ENCODE measurements at places on chromosomes 3 and 15.

DNA sequence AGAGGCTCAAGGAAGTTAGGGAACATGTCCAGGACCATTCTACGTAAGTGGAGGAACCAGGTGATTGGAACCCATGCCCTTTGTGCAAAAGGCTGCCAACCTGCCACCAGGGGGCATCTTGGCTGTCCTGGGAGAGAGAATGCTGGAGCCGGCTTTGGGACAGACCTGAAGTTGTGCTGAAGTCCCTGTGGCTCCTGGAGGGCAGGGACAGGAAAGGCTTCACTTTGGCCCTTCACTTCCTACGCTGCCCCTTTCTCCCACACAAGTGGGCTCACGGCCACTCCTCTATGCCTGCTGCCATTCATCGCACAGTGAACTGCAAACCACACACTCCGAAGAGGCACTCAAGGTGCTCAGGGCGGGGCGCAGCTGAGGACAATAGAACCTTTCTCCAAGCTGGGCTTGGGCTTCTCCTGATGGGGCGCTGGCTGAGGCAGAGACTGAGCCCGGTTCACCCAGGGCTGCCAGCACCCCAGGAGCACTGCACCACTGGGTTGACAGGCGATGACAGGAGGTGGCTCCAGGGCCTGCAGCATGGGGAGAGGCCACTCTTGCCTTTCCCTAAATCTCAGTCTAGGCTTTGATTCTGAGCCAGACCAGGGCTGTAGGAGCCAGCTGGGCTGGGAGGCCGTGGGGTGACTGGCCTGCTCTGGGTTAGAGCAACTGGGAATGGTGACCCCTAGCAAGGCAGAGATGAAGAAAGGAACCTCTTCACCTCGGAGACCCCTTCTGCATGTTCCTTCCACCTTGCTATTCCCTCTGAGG, 8.4 kb downstream of the SHF start:
- DNase-seq, result peak; percentile 55

DNA sequence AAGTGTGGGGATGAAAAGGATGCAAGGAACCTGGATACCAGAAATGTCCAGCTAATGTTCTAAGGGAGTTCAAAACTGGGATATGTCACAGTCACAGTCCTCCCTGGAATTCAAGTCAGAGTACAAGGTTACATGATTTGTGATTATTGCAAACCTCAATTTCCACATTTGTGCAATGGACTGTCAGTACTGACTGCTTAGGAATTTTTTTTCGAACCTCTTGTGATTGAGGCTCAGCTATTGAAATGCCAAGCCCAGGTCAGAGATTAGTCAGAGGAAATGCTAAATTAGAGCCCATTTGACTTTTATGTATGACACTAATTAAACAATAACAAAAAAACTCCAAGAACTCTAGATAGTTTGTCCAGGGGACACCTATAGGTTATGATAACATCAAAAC, 210.2 kb downstream of the THSD4 start:
- no peak for DNase-seq

DNA sequence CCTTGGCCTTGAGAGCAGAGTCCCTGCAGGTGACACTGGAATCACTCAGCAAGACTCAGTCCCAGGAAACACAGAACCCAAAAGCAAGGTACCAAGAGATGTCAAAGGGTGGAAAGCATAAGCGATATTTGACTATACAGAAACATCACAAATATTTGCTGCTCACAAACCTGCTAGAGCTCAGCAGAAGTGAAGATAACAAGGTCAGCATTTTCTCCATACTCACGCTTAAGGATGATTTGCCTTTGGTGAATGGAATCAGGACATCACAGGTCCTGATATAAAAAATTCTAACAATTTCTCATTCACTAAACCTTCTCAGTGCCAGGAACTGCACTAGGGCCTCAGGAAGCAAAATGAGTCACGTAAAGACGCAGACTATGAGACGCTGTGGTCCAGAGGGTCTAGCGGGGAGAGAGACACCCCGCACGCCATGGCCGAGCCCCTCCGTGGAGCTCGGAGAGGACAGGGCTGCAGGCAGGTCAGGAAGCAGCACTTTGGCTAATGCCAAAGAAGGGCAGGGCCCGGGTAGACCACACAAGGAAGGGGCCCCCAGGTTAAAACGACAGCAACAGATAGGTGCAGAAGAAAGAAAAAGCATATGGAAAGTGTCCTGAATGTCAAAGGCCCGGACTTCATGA, 10.7 kb downstream of the PCSK6 start:
- DNase-seq, result no peak

DNA sequence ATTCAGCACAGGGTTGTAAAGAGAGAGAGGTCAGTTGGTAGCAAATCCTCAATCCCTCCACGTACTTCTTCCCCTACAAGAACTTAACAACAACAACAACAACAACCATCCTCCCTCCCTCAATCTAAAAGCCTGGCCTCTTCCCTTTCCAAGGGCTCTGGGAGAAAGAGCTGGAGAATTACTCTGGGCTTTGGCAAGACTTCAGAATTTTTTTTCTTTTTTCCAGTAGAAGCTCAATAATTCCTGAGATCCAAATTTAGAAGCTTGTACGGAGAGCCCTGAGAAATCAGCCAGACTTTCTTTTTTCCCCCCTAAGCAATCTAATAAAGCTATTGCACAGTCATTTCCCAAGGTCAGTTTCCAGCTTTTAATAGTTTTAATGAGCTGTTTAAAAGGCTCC, 95.8 kb upstream of the CACNA2D3 start:
- no peak for DNase-seq

- DNase-seq, result no peak
Measured at GRCh38 chr3:111735243-111735758, 123.8 kb upstream of the PHLDB2 start.

- no peak for DNase-seq
Measured at GRCh38 chr3:26307192-26307591, 315.4 kb upstream of the LRRC3B start.

- DNase-seq, result no peak
Measured at GRCh38 chr15:59406446-59406845, 31.5 kb upstream of the FAM81A start.

DNA sequence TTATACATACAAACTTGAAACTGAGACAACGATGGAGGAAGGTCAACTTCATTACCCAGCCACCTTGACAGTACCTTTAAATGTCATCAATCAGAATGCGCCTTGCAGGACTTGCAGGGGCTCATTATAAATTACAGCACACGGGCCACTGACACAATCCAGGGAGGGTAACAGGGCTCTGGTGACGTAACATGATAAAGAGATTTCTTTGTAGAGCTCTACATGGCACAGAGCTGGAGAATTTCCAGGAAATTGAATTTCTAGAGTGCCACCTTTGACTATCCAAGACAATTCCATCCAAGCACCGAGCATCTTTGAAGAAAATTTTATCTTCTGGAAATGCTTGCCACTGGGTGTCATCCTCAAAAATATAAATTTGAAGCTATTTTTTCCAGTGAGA, 486.0 kb downstream of the FOXP1 start:
- no peak for DNase-seq

- no peak for DNase-seq
Measured at GRCh38 chr3:14156843-14157561, 21.4 kb downstream of the XPC start.

GRCh38 chr15:31525988-31526665, 199.5 kb downstream of the KLF13 start:
- DNase-seq, result no peak

GRCh38 chr3:6697722-6698121, 163.2 kb upstream of the GRM7 start:
- no peak for DNase-seq

GRCh38 chr3:135374571-135374970, 579.5 kb downstream of the EPHB1 start:
- no peak for DNase-seq

GRCh38 chr3:176087066-176087697, 1110.1 kb downstream of the TBL1XR1 start:
- DNase-seq, result no peak

GRCh38 chr3:69716119-69716518, 23.1 kb upstream of the MITF start:
- DNase-seq, result no peak

DNA sequence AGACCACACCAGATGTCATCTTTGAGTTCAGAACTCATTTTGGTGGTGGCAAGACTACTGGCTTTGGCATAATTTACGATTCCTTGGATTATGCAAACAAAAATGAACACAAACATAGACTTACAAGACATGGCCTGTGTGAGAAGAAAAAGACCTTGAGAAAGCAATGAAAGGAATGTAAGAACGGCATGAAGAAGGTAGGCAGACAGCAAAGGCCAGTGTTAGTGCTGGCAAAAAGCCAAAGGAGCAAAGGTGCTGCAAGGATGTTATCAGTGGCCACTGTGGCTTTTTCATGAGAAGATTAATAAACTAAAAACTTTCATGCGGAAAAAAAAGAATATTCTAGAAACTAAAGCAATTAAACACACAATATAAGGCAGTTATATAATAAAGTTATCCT, 21.9 kb downstream of the AAGAB start:
- no peak for DNase-seq

DNA sequence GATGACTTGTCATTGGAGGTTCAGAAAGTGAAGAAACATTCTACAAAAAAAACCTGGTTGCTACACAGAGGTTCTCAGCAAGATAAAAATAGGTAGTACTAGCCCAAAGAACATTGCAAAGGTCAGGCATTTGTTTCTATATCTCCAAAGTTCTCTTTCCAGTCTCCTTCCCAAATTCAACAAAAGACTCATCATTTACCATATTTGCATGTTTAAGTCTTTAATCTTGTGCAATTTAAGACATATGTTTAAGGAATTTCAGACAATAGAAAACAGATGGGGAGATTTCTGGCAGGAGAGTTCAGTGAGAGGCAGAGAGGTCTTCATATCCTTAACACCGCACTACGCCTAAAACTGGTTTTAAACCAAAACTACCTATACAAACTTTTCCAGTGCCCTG, 173.8 kb upstream of the THBS1 start:
- DNase-seq, result no peak

- DNase-seq, result no peak
Measured at GRCh38 chr3:149163066-149163465, 33.6 kb downstream of the HPS3 start.

- DNase-seq, result no peak
Measured at GRCh38 chr3:7340795-7341194, 479.9 kb downstream of the GRM7 start.

- no peak for DNase-seq
Measured at GRCh38 chr3:194939532-194939909, 253.8 kb downstream of the FAM43A start.

GRCh38 chr3:27985369-27986035, 255.9 kb upstream of the CMC1 start:
- DNase-seq, result no peak

GRCh38 chr3:94234177-94234788, 171.4 kb downstream of the NSUN3 start:
- no peak for DNase-seq

- DNase-seq, result no peak
Measured at GRCh38 chr15:50909010-50909317, 481 bp downstream of the AP4E1 start.

GRCh38 chr3:8607234-8608040, 37.2 kb downstream of the SSUH2 start:
- DNase-seq, result no peak

DNA sequence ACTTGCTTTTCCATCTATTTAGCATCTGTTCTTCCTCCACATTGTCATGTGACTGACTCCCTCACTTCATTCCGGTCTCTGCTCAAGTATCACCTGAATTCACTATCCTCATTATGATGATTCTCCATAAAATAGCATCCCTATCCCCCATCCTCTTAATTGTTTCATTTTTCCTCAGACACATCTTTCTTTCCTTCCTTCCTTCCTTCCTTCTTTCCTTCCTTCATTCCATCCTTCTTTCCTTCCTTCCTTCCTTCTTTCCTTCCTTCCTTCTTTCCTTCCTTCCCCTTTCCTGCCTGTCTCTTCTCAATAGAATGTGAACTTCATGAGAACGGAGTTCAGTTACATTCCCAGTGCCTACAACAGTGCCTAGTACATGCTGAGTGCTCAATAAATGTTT, 32.6 kb upstream of the MTHFS start:
- no peak for DNase-seq

DNA sequence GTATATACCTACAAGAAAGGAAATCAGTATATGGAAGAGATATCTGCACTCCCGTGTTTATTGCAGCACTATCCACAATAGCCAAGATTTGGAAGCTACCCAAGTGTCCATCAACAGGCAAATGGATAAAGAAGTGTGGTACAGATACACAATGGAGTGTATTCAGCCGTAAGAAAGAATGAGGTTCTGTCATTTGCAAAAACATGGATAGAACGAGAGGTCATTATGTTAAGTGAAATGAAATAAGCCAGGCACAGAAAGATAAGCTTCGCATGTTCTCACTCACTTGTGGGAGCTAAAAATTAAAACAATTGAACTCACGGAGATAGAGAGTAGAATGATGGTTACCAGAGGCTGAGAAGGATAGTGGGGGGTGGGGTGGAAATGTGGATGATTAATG, 53.1 kb downstream of the FAM81A start:
- no peak for DNase-seq

DNA sequence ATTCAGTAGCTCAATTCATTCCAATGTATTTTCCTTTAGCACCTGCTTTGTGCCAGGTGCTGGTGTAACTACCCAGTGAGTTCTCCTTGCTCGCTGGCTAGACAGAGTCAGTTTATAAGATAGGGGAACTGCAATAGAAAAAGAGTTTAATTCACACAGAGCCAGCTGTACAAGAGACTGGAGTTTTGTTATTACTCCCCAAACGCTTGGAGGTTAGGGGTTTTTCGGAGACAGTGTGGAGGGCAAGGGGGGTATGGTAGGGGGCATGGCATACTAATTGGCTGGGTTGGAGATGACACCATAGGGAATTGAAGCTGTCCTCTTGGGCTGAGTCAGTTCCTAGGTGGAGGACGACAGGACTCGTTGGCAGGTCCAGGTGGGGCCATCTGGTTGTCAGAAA, 5.4 kb upstream of the CFAP91 start:
- DNase-seq, result no peak

DNA sequence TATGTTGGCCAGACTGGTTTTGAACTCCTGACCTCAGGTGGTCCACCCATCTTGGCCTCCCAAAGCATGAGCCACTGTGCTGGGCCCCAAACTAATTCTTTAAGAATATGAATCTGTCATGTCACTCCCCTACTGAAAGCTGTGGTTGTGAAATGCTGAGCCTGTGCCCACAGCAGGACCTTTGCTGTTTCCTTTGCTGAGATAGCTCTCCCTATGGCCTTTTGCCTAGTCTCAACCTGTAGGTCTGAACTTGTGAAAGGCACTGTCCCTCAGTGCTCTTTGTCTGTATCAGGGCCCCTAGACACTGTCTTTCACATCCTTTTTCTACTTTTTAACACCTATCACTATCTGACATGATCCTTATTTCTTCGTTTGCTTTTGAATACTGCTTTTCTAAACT, 62.7 kb upstream of the CCR4 start:
- no peak for DNase-seq

GRCh38 chr3:50583897-50584296, 14.6 kb downstream of the HEMK1 start:
- DNase-seq, result no peak

GRCh38 chr15:32091505-32092380, 61.4 kb downstream of the CHRNA7 start:
- no peak for DNase-seq

- no peak for DNase-seq
Measured at GRCh38 chr15:58139276-58139988, 1.3 kb downstream of the AQP9 start.
